ENCODE measurements at places on chromosomes 1 and 21.

DNA sequence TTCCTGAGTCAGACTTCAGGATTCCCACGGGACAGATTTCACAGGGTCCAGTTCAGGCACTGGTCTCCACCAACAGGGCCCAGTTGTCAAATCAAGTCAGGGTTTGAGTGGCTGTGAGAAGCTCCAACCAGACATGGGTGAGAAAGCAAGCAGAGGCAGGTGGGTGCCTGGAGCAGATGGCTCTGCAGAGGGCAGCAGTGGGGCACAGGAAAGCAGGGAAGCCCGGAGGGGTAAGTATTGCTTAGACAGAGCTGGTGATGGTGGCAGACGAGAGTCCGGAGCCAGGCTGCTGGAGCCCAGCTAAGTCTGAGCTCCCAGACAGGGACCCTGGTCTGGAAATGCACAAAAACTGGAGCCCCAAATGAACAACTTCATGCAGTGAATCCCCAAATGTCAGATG is 40.4 kb downstream of the RIMS3 start:
- peak; percentile 78 for DNase-seq
- H3K27ac ChIP-seq = no peak overlapping the region
- H3K4me1 ChIP-seq = no peaks in the 10 kb centered on the region
- H3K36me3 ChIP-seq = no peaks in the 10 kb centered on the region
- H3K4me3 ChIP-seq = no peak overlapping the region
- H3K27me3 ChIP-seq = no peaks in the 10 kb centered on the region

DNA sequence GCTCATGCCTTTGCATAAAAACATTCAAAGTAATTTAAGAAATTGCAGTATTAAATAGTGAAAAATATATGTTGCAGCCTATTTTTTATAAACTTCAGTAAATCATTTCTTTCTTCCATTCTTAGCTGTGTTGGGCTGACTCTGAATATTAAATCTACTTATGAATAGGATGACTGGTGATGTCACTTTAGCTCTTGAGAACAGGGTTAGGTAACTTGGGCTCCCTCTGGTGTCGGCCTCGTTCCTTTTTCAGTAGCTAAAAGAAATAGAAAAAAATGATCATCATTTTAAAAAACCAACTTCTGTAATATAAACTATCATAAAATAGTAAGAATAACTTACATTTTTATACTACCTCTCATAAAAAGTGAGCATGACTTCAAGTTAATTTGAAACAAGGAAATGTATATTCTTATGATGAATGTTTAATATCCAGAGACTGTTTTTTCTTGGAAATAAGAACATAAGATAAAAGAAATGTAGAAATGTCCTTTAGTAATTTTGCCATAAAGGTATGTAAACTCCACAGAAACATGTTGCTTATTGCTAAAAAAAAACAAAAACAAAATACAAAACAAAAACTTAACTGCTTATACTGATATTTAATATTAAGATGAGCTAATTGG is 26.8 kb upstream of the NCAM2 start:
- no peaks in the 10 kb centered on the region for H3K27me3 ChIP-seq
- no peaks in the 10 kb centered on the region for H3K36me3 ChIP-seq
- no peaks in the 10 kb centered on the region for H3K4me1 ChIP-seq
- no peak for DNase-seq
- no peak overlapping the region for H3K27ac ChIP-seq

- H3K4me3 ChIP-seq = peak within 1 kb of the TSS; percentile 73
- H3K4me1 ChIP-seq = peaks cover 30% of the 10 kb centered on the region
- H3K36me3 ChIP-seq = no peaks in the 10 kb centered on the region
- H3K27ac ChIP-seq = peak within 1 kb of the TSS; percentile 86
Observed at GRCh38 chr1:16155537-16156410, at the start of gene EPHA2. Gene EPHA2, minus strand, starts transcription at chr1:16156069. Its CDS starts 137 bp downstream, at chr1:16155932.

DNA sequence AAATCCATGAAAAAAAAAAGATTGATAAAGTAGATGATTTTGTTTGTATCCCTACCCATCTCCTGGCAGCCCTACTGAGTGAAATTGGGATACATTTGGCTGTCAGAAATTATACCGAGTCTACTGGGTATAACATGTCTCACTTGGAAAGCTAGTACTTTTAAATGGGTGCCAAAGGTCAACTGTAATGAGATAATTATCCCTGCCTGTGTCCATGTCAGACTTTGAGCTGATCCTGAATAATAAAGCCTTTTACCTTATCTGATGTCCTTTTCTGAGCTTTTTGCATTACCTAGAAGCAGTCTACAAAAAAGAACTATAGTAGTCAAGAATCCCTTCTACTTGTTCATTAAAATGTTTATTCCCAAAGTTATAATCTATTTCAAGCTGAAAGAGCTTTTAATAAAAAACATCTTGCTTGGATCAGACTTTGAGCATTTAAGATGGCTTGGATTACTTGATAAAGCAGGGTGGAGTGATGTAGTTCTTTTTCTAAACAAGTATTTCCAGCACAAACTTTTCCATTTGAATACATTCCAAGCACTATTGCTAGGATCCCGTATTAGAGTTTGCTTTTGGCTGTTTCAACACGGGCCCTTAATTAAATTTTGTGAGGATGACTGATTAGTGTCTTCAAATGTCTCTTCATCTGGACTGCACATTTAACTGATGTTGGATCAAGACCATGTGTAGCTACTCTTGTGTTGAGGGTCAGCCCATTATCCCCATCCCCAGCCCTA is 69.2 kb downstream of the DTL start:
- no peak overlapping the region for H3K27ac ChIP-seq
- no peaks in the 10 kb centered on the region for H3K4me1 ChIP-seq
- no peak for DNase-seq
- no peaks in the 10 kb centered on the region for H3K36me3 ChIP-seq

DNA sequence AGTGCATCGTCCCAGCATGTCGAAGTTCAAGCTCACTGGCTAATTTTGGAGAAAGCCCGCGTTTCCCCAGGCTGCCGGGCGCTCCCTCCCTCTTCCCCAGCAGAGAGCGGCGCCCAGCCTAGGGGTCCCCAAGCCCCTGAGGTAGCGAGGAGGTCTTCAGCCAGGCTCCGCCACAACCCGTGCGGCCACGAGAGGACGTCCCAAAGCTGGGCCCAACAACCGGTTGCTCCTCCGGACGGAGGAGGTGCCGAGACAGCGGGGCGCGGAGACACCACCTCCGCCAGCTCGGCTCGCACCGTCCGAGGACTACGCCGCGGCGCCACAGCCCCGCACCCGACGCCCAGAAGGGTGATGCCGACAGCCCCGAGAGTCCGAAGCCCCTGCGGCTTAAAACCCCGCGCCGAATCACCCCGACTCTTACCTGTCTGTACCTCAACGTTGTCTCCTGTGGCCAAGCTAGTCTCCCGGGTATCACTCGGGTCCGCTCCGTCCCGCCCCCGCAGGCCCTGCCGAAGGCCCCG is at the start of gene DENND2C:
TSS of gene DENND2C (minus strand) at position 488 of the 521 bp plus-strand sequence. CDS start 44,065 bp downstream, outside the sequence.
- no peaks in the 10 kb centered on the region for H3K27me3 ChIP-seq
- no peak within 1 kb of the TSS for H3K27ac ChIP-seq
- peaks cover 7% of the 10 kb centered on the region for H3K4me1 ChIP-seq
- H3K4me3 ChIP-seq = peak within 1 kb of the TSS; percentile 54

DNA sequence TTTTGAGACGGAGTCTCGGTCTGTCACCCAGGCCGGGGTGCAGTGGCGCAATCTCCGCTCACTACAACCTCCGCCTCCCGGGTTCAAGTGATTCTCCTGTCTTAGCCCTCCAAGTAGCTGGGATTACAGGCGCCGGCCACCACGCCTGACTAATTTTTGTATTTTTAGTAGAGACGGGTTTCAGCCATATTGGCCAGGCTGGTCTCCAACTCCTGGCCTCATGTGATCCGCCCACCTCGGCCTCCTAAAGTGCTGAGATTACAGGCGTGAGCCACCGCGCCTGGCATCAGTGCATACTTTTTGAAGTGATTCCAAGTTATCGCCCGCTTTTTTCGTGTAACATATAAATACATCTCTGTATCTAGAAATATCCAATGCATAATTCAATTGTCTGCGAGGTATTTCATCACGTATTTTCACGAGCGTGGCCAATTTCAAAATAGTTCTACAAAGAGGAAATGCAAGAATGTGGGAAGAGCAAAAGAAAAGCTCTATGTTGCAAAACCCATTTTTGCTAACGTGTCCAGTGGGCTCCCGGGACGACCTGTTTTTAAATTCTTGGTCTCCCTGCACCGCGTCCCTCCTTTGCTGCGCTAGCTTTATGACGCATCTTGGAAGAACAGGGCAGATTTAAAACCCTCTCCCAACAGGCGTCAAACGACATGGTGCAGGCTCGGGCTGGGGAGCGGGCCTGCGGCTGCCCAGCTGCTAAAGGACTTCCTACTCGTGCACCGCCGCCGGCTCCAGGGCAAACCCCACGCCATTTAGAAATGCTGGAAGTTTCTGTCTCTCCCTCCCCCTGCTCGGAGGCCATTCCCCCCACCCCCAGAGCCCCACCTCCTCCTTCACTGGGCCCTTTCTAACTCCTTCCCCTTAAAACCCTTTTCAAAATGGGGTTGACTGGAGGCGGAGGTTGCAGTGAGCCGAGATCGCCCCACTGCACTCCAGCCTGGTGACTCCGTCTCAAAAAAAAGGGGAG is 923 bp upstream of the IFNGR2 start:
- peak overlapping the region; percentile 64 for H3K27ac ChIP-seq
- DNase-seq = peak; percentile 82

- no peaks in the 10 kb centered on the region for H3K4me1 ChIP-seq
- no peaks in the 10 kb centered on the region for H3K36me3 ChIP-seq
- H3K27me3 ChIP-seq = no peaks in the 10 kb centered on the region
- H3K4me3 ChIP-seq = no peak overlapping the region
- DNase-seq = no peak
Observed at GRCh38 chr1:183956559-183957188, 80.9 kb downstream of the COLGALT2 start.

DNA sequence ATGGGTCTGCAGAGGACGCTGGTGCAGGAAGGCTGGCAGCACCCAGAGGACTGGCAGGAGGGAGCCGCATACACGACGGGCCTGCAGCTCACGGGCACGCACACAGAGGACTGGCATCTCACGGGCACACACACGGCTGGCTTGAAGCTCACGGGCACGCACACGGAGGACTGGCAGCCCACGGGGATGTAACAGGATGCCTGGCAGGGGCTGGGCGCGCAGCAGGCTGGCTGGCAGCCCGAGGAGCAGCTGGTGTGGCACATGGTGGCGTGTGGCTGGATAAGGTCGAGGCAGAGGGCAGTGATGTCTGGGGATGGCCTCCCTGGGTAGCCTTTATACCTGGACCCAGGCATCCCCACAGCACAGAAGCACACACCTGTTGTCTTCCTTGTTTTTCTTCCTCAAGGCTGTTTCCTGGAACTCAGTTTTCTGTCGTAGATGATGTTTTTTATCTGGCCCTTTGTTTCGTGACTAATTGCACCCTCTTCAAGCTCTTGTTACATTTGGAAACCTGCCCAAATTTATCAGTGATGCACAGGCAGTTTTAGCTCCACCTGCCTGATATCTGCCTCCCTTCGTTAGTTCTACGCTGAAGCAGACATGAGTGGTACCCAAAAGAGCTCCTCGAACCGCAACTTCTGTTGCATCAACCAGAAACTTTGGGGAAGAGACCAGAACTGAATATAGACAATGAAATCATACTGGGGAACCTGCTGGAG is at the start of gene KRTAP12-1:
TSS of gene KRTAP12-1 (minus strand) at position 303 of the 719 bp plus-strand sequence. CDS start at position 263, 40 bp downstream.
- H3K27me3 ChIP-seq = no peaks in the 10 kb centered on the region
- H3K4me3 ChIP-seq = no peak within 1 kb of the TSS
- H3K4me1 ChIP-seq = no peaks in the 10 kb centered on the region
- no peak for DNase-seq
- no peaks in the 10 kb centered on the region for H3K36me3 ChIP-seq
- no peak within 1 kb of the TSS for H3K27ac ChIP-seq

GRCh38 chr1:36006941-36007500 is 76.1 kb downstream of the AGO3 start:
- no peak overlapping the region for H3K4me3 ChIP-seq
- peaks cover 8% of the 10 kb centered on the region for H3K36me3 ChIP-seq
- no peak overlapping the region for H3K27ac ChIP-seq
- no peaks in the 10 kb centered on the region for H3K4me1 ChIP-seq

DNA sequence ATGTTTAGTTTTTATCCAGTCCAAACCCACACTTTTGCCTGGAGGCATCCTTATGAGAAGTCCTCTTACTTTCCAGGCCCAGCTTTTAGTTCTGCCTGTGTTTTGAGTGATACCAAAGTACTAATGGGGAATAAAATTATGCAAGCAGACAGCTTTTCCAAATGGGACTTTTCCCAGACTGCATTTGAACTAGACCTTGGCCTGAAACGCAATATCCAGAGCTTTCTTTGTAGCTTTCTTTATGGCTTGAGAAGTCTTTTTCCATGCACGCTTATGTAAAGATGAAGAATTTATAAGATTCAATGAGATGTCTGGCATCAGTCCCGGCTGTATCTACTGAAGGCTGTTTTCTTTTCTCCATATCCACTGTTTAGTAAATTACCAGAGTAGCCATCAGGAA is 236.6 kb upstream of the RAB4A start:
- H3K36me3 ChIP-seq = no peaks in the 10 kb centered on the region
- DNase-seq = no peak
- H3K27ac ChIP-seq = no peak overlapping the region
- H3K27me3 ChIP-seq = no peaks in the 10 kb centered on the region

DNA sequence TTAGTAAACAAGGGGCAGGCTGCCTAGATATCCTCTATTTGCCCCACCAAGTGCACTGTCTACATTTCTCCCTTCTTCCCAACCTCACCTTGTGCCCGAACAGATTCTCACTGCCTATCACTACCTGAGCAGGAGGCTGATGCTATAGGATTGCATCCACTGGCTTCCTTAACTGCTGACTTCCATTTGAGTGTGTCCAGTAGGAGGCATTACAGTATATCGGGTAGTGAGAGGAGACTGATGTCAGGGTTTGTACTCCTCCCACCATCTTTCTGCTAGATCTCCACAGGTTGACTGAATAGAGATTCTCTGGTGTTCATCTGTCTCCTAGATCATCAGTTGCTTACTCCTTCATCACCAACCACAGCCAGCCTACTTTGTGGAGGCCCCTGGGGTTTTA is 796.3 kb downstream of the LRRIQ3 start:
- no peaks in the 10 kb centered on the region for H3K36me3 ChIP-seq
- no peaks in the 10 kb centered on the region for H3K4me1 ChIP-seq
- no peak overlapping the region for H3K4me3 ChIP-seq
- no peak for DNase-seq
- H3K27me3 ChIP-seq = no peaks in the 10 kb centered on the region

DNA sequence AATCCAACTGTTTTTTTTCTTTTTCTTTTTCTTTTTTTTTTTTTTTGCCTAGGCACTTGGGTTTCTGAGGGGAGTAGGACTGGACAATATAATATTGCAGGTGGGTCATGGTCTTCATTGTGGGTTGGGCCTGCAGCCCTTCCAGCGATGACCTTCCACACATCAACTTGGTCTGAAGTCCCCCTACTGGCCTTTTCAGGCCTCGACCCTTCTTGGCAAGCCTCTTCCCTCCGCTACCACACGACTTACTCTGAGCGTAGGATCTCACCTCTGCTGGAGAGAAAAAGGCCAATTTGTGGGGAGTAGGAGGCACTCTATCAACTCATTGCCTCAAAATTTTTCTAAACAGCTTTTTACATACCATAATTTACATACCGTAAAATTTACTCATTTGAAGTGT is 51.1 kb upstream of the GRIK3 start:
- no peak overlapping the region for H3K27ac ChIP-seq
- no peaks in the 10 kb centered on the region for H3K4me1 ChIP-seq
- H3K4me3 ChIP-seq = no peak overlapping the region
- no peak for DNase-seq
- no peaks in the 10 kb centered on the region for H3K36me3 ChIP-seq
- H3K27me3 ChIP-seq = no peaks in the 10 kb centered on the region

Data from adrenal gland (tissue), 19 donors.